A549 treated with GW870086 at 1 μM for 4 hours (cell line): ENCODE measurements at places on chromosomes 4 and X. TPM values are rescaled to one million over a fixed set of nuclear protein-coding genes. Genes with fewer than 3 reads are reported as not detected.

The SYTL4 gene
- total RNA-seq, result 1.5 to 3.8 TPM (median 2.9 TPM) in 5 replicates

The ZNF711 gene
- 0.53 to 1.0 TPM (median 0.80 TPM) in 5 replicates for total RNA-seq

The MAGEC1 gene
- 0.06 to 0.09 TPM in 2 of 5 replicates, not detected in the others for total RNA-seq

The MXRA5 gene
- total RNA-seq, result not detected in 5 replicates

The PUDP gene
- 23.1 to 25.6 TPM (median 24.5 TPM) in 5 replicates for total RNA-seq

The USP11 gene
- total RNA-seq, result 48.7 to 57.2 TPM (median 52.6 TPM) in 5 replicates

The NOCT gene
- 7.8 to 10.0 TPM (median 9.3 TPM) in 5 replicates for total RNA-seq

The TMEM35A gene
- not detected in 5 replicates for total RNA-seq

The FAM53A gene
- total RNA-seq, result 0.87 to 1.5 TPM (median 1.1 TPM) in 5 replicates

The ARHGAP6 gene
- 0.07 TPM in 1 of 5 replicates, not detected in the others for total RNA-seq

The KLF8 gene
- total RNA-seq, result 0.02 to 0.16 TPM (median 0.07 TPM) in 4 of 5 replicates, not detected in the other

The FGF13 gene
- 0.07 TPM in 1 of 5 replicates, not detected in the others for total RNA-seq

The MMRN1 gene
- total RNA-seq, result not detected in 5 replicates

The ADH7 gene
- total RNA-seq, result not detected in 5 replicates

The BTC gene
- 0.69 to 1.2 TPM (median 1.2 TPM) in 5 replicates for total RNA-seq
